Activated T-helper 1 cell treated with anti-CD3 and anti-CD28 coated beads, Interleukin-2, amount 50 U/mL, for 16 hours (primary cell): ENCODE measurements at places on chromosomes 5 and 9.

DNA sequence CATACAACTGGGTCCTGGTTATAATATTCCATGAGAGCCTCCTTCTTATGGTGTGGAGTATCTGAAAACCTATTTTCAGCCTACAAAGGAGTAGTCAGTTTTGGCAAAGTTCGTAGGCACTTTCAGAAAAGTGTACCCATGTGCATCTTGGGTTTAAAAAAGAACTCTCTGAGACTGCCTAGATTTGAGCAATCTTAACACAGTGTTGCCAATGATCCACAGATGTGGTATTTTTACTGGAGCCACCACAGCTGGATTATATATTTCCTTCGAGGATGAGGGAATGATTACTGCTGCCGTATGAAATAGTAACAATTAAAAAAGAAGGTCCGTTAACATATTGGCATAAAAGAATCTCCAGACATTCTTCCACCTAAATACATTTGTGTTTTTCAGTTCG is 1.1 kb downstream of the PALM2AKAP2 start:
- no peak for DNase-seq

DNA sequence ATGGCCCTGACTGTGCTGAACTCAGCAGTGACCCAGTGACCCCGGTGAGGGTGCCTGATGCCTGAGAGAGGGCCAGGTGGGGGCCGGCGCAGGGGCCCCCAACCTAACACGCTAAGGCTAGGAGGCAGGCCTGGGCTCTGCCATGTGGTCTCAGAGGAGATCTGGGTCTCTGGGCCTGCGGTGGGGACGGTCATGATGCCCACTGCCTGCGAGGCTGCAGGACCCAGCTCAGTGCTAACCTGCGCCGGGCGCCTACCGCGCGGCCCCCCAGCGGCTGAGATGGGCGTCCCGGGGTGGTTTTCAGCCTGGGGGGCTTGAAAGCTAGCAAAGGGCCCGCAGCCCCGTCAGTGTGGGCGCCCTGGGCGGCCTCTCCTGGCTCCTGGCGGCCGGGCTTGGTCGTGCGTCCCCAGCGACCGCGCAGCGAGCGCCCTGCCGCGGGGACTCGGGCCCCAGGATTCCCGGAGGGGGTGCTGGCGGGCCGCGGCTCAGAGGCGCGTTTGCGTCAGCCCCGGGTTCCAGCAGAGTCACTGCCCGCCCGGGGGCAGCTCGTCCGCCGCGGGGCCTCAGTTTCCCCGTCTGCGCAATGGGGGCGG is 2.5 kb downstream of the EGFL7 start:
- no peak for DNase-seq

- no peak for DNase-seq
These were observed 7.3 kb downstream of the C9orf50 start for GRCh38 chr9:129613520-129614175.

GRCh38 chr5:131952301-131952857 is 6.9 kb upstream of the MEIKIN start:
- no peak for DNase-seq

DNA sequence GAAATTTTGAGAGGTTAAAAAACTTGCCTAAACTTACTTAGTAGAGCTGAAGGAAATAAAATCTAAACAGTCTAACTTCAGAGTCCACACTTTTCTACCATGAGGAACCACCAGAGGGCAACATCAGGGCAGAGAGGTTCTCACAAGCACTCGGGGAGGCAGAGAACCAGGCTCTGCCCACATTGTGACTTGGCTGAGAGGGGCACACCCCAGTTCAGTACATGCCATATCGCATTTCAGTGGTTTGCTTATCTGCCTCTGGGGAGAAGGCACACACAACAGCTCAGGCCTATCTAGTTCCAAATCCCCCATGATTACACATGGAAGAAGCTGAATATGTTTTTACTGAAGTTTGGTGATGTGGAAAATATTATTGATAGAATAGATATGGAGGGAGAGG is 49.2 kb downstream of the EQTN start:
- no peak for DNase-seq

- no peak for DNase-seq
These were observed 23.7 kb downstream of the KIAA1191 start for GRCh38 chr5:176337913-176338312.

DNA sequence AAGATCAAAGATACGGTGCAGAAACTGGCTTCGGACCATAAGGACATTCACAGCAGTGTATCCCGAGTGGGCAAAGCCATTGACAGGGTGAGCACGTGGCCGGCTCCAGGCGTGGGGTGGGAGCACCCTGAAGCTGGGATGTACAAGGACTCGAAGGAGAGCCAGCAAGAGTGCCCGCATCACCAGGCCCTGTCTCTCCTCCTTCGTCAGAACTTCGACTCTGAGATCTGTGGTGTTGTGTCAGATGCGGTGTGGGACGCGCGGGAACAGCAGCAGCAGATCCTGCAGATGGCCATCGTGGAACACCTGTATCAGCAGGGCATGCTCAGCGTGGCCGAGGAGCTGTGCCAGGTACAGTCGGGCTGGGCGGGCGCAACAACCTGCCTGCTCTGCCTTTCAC is 11.0 kb downstream of the NHP2 start:
- no peak for DNase-seq

DNA sequence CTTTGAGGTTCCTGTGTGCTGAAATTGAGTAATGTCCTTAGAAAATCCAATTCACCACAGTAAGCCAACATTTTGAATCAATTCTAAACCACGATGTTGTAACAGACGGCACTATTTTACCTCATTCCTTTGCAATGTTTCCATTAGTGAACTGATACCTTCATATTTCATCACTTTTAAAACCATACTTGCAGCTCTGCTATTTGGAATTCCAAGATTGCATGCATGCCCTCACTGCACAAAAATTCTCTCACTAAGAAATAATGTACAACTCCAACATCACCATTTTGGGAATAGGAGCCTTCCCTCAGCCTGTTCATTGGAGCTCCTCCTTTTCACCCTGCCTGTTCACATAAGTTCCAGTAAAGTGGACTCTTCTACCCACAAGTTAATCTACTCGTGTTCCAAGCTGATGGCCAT is 74.8 kb upstream of the TGFBR1 start:
- DNase-seq, result no peak

GRCh38 chr9:90965226-90966030 is 163.8 kb downstream of the SYK start:
- no peak for DNase-seq
